A549 (cell line): ENCODE measurements at places on chromosomes 1 and 21.

- no peak for DNase-seq
These were observed 21.3 kb downstream of the A3GALT2 start for GRCh38 chr1:33299461-33300155.

- no peak for DNase-seq
These were observed 2.2 kb downstream of the CYB5R1 start for GRCh38 chr1:202964791-202965410.

- no peak for DNase-seq
These were observed 19.4 kb downstream of the SLC26A9 start for GRCh38 chr1:205923651-205924459.

GRCh38 chr1:18634276-18634675 is 3.6 kb downstream of the PAX7 start:
- no peak for DNase-seq

- no peak for DNase-seq
These were observed 153.6 kb downstream of the HIVEP3 start for GRCh38 chr1:41765152-41765551.

- no peak for DNase-seq
These were observed 129.1 kb upstream of the HOOK1 start for GRCh38 chr1:59685666-59686065.

DNA sequence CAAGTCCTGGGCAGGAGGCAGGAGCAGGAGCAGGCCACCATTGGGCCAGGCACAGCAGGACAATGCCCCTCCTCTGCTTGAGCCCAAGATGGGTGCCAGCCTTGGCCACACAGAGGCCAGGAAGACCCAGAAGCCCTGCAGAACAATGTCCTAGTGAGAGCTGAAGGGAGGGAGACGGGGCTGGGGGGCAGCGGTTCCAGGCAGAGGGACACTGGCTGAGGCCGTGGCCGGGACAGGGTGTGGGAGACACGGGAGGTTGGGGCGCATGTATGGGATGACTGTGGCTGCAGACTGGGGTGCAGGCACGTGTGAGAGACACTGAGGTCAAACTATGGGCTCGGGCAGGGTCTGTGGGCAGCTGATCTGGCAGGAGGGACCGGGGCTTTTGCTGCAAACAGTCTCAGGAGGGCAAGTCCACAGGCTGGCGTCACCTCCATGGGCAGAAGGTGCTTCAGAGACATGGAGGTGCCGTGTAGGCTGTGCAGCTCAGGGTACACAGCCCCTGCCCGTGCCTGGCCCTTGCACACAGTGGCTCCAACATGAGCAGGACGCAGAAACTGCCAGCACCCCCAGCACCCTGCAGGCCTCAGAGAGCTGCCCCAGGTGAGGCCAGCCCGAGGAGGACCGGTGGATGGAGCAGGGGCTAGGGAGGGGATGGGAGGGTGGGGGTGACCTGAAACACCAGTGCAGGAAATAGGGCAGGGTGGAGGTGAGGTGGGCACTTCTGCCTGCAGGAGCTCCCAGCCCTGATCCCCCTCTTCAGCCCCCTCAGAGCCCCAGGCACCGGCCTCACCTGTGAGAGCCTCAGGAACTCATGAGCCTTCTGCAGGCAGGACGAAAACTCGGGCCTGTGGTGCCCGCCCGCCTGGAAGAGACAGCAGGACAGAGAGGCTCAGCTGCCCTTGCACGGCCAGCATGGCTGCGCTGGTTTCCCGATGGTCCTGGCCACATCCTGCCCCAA is 19.5 kb downstream of the LSS start:
- DNase-seq: no peak

GRCh38 chr1:228455715-228456114 is 31.5 kb upstream of the RNF187 start:
- no peak for DNase-seq

DNA sequence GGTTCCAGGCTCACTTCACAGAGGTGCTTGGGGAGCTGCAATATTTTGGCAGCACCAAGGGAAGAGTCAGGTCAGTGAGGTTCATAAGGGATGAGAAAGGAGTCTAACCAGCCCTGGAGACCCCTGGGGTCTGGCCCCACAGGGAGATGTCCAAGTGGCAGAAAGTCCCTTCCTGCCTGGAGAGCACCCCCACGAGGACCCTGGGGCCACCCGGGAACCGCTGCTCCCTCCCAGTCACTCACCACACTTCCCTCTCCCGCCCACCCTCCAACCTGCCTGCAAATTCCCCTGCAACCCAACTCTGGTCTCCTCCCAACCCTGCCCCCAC is 6.5 kb upstream of the ITGB2 start:
- DNase-seq: no peak

DNA sequence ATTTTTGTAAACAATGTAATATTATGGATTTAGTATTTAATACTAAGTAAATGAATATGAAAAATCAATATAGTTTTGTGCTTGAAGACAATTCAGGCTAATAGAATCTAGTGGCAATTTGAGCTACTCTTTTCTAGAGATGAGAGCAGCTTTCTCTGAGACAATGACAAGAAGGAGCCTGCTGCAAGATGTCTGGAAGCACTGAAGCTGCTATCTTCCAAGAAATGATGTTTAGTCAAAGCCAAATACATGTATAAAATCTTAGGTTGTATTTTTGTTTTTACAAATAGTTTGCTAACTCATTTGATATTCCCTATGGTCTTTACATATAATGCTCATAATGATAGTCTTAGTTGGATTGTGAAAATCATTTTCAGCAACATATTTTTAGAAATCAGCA is 103.9 kb upstream of the COL24A1 start:
- no peak for DNase-seq
